ENCODE measurements at places on chromosomes 4 and X. TPM values are rescaled to one million over a fixed set of nuclear protein-coding genes. Genes with fewer than 3 reads are reported as not detected.
A peak's percentile ranks its signal among the peaks of the same experiment; 100 is the strongest.

DNA sequence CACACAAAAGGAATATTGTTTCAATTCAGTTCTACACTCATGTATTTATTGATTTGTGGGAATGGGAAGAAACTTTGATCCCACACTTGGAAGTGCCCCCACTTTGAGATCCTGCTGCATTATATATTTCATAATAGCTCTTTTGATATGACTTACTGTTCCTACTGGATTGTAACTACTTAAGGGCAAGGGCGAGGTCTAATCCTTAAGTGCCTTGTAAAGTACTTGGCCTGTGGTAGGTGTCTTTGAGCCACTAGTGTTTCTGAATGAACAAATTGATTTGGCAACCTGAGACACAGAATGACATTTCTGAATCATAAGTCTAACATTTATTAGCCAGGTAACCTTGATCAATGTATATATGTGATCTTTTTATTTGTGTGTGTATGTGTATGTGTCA lies 767.2 kb downstream of the RAB28 start:
- no peaks in the 10 kb centered on the region for H3K27me3 ChIP-seq

GRCh38 chr4:145348291-145348690 lies 133.4 kb upstream of the SMAD1 start:
- H3K36me3 ChIP-seq, result no peaks in the 10 kb centered on the region
- H3K4me1 ChIP-seq, result no peaks in the 10 kb centered on the region
- H3K27ac ChIP-seq, result no peak overlapping the region
- DNase-seq, result no peak

FGF2 gene
- 4.0 TPM for total RNA-seq

DNA sequence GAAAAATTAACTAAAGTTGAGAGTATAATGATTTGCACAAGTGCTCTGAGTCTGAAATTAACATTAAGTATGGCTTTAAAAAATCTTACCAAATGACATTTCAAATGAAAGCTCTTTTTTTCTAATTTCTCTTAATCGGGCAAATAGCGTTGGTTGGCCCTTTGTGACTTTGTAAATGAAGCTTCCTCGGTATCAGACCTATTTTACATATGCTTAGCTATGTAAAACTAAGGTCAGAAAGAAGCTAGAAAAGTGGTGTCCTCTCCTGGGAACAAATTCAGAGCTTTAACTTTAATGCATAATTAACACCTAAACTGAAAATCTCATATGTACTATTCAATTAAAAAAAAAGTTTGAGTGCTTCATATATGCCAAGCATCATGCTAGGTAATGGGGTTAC lies 62.7 kb downstream of the N4BP2 start:
- H3K36me3 ChIP-seq, result no peaks in the 10 kb centered on the region
- H3K27ac ChIP-seq, result no peak overlapping the region
- no peak for DNase-seq
- no peak overlapping the region for H3K4me3 ChIP-seq

DNA sequence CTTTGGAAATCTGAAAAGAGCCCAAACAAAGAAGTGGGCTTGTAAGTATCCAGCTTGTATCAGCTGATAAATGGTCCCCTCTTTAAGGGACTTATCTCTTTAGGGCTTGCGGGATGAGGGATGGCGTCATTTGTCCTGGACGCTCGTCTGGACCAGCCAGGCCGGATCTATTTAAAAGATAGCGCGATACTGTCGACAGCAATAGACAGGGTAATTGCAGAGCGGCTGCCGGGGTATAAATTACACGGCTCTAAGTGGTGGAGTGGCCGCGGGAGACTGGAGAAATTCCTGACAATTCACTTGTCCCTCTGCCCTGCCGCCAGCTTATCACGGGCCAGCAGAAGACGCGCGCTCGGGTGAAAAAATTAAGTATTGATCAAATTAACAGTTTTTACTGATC lies 90.7 kb downstream of the FAM53A start:
- DNase-seq, result no peak
- no peak overlapping the region for H3K27ac ChIP-seq

DNA sequence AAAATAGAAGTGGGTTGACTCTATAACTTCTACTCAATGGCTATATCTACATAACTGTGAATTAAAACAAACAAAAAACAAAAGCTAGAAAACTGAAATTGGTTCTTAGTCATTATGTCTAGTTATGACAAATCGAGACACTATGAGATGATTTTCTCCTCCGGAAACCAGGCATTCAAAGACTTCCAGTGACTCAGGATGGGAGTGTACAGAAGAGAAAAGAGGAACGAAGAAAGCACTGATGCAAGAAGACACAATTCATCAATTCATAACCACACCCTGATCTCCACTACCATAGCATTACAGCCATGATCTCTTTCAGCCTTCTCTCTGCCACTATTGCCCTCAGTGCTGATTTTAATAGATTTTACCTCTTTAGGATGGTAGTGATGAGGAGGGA lies 253.6 kb downstream of the CBLL2 start:
- H3K27me3 ChIP-seq, result no peaks in the 10 kb centered on the region
- H3K27ac ChIP-seq, result peak overlapping the region; percentile 90
- DNase-seq, result peak; percentile 93
- no peak overlapping the region for H3K4me3 ChIP-seq
- H3K36me3 ChIP-seq, result no peaks in the 10 kb centered on the region

DNA sequence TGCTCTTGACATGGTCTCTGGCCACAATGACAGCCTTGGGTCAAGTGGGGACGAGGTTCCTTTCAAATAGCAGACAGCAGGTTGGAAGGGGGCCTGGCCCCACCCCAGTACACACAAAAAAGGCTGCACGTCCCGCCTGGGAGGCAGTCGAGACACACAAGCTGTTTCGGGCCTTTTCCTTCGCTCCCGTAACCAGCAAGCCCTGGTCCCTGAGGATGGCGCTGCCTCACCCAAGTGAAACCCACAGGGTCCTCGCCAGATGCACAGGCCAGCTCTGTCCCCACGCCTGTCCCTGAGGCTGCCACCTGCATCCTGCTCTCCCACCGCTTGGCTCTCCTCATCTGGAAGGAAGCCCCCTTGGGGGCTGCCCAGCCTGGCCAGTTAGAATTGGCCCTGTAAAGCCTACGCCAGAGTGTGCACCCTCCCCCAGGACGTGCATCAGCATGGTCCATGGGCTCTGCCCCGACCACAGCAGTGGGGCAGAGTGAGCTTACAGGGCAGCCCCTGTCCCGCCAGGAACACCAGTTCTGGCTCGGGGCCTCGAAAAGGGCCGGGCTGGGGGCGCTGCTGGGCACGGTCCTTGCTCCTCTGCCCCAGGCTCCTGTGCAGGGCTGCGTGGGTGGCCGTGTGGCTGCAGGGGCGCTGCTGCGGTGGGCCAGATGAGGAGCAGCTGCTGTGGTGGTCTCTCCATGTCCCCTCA lies 2.0 kb downstream of the CPLX1 start:
- H3K4me1 ChIP-seq, result no peaks in the 10 kb centered on the region
- H3K27ac ChIP-seq, result no peak overlapping the region
- no peak for DNase-seq
- no peak overlapping the region for H3K4me3 ChIP-seq

DNA sequence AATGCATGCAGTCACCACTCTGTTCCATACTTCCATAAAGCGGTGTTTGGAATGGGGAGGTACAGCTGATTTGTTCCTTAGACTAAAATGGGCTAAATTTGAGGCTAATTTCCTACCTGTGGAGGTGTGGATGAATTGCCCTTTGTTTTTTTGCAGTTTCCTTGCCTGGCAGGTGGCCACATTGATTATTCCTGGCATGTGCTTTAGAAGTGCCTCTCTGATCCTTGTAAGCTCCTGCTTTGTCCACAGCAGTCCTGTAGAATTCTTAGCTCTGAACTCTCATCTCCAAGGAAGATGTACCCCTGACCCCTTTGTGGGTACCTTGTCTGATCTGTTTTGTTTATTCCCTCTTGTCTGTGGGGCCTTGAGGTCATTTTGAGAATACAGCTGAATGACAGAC lies 136.8 kb downstream of the ADGRL3 start:
- H3K4me3 ChIP-seq, result no peak overlapping the region
- H3K36me3 ChIP-seq, result no peaks in the 10 kb centered on the region
- H3K27ac ChIP-seq, result no peak overlapping the region
- no peak for DNase-seq
- no peaks in the 10 kb centered on the region for H3K27me3 ChIP-seq

KLKB1 gene
- not detected for total RNA-seq

- H3K27ac ChIP-seq, result no peak overlapping the region
- H3K36me3 ChIP-seq, result no peaks in the 10 kb centered on the region
- no peaks in the 10 kb centered on the region for H3K27me3 ChIP-seq
- peaks cover 46% of the 10 kb centered on the region for H3K4me1 ChIP-seq
Observed at GRCh38 chr4:26223155-26223554, 97.7 kb upstream of the RBPJ start.

DNA sequence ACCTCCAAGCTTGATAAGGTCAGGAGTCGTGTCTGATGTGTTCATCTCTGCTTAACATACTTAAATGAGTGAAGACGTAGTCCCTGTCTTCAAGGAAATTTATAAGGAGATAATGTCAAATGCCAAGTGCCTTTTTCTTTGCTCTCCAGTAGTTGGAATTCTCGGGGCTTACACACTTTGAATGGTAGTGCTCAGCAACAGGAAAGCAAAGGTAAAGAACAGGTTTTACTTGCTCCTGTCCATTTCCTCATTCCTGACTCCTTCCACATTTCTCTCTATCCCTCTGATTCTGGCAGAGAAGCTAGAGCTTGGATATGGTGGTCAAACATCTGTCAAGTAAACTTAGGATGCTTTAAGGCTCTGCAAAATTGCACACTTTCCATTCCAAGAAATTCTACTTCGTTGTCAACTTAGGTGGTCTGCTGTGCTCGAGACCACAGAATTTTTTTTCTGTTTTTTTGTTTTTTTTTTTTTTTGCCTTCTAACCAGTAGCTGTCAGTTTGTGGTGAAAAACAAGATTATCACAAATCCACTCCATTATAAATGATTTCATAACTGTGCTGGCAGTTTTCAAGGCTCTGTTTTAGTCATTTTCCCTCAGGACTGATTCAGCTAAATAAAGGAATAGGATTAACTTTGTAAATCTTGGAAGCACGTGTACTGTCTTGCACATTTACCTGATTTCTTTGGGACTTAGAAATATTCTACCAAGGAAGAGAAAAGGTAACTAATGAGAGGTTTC lies 180.8 kb upstream of the ANXA3 start:
- H3K27me3 ChIP-seq, result no peaks in the 10 kb centered on the region
- no peak overlapping the region for H3K4me3 ChIP-seq
- H3K27ac ChIP-seq, result no peak overlapping the region
- peaks cover 10% of the 10 kb centered on the region for H3K4me1 ChIP-seq

Data from PC-3 (cell line).